NCI-H1048 (cell line): ENCODE measurements at places on chromosomes 5 and 9.

DNA sequence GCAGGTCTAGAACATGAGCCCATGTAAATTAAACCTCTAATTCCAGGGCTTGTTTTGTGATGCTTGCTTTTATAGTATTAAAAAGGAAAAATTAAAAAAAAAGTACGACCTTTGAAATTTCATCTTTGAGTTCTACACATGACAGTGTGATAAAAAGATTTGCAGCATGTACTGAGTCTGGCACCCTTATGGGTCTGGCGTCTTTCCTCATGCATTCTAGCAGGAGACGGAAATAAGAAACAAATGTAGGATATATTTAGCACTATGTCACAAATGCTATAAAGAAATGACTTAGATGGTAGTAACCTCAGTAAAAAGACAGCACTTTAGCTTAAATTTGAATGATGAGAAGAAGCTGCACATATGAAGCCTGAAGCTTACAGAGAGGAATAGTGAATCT is 1474.3 kb upstream of the CDH6 start:
- no peak for DNase-seq

- no peak for DNase-seq
Observed at GRCh38 chr5:159814222-159814621, 102.1 kb upstream of the ADRA1B start.

DNA sequence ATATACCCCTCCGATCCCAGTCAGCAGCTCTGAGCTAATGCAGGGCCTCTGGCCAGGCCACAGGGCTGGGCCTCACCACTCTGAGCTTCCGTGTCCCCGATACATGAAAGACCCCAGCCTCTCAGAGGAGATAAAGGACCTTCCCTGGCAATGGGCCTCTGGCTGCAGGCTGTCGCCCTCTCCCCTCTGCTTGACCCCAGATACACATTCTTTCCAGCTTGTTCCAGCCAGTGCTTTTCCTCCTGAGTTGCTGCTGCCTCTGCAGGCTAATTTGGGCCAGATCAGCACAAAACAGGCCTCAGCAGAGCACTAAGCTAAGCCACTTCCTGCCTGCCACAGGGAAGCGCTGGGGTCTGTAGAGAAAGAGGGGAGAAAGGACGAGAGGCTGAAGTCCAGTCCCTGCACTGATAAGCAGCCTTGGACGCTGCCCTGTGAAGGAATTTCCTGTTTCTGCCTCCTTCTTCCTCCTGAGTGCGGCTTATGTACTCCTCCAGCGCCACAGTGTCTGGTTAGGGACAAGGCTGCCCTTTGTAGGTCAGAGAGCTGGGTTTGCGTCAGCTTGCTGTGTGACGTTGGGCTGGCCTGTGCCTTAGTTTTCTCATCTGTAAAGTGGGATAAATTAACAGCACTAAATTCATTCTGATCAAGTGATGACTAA is 73.0 kb upstream of the IL17B start:
- DNase-seq: no peak

- no peak for DNase-seq
Observed at GRCh38 chr5:53262348-53262970, 152.9 kb upstream of the MOCS2 start.

DNA sequence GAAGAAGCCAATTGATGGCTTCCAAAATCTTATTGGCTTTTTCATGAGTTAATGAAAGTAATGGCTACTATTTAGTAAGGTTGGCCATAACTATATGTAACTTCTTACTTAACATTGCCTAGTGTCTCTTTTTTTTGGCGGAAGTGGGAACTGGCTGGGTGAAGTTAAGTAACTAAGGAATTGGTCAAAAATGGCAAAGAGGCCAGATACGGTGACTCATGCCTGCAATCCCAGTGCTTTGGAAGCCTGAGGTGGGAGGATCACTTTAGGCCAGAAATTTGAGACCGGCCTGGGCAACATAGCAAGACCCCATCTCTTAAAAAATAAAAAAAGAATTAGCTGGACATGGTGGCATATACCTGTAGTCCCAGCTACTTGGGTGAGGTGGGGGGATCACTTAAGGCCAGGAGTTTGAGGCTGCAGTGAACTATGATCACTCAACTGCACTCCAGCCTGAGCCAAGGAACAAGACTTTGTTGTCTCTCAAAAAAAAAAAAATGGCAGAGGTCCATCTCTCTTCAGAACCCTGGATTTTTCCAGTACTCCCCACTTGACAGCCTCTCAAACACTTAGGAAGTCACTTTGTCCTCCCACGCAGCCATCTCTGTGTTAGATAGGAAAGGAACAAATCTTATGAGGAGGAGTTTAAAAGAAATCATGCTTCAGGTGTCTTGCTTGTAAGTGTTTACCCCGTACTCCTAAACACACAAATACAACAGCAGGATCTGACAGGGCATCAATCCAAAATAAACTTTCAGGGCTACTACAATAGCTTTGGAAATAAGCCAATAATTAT is 75.7 kb downstream of the TEK start:
- DNase-seq: no peak

- peak; percentile 25 for DNase-seq
Observed at GRCh38 chr9:77456829-77457437, 191.2 kb downstream of the GNA14 start.

DNA sequence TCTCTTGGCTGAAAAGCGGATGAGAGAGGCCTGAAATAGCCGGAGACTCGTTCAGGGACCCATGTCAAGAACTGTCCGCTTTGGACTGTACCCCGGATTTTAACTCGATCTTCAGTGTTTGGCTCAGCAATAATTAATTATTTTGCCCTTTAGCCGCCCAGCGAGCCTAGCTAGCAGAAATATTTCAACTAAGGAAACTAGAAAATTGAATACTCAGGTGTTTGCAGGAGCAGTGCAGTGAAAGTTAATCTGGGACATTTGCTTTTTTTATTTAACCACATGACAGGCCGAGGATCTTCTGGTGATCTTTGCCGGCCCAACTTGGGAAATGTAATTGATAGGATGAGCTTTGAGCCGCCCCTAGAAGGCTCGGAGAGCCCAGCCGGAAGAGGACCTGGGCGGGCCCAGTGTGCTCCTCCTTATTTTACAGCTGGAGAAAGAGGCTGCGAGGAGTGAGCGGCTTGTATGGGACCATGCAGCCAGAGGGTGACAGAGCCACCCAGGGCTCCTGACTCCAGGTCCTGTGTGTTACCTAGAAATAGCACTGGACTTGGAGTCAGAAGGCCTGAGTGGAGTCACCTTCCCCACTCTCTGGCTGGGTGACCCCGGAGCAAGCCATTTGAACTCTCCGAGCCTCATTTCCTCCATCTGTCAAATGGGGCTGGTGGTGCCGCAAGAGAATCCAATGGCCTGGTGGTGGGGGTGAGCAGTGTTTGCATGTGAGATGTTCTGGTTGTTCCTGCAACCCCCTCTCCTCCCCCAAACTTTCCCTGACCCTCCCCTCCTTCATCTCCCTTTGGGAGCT is 2.4 kb downstream of the PPARGC1B start:
- no peak for DNase-seq
